A673 (cell line): ENCODE measurements at places on chromosomes 5 and 9. TPM values are rescaled to one million over a fixed set of nuclear protein-coding genes. Genes with fewer than 3 reads are reported as not detected.

DNA sequence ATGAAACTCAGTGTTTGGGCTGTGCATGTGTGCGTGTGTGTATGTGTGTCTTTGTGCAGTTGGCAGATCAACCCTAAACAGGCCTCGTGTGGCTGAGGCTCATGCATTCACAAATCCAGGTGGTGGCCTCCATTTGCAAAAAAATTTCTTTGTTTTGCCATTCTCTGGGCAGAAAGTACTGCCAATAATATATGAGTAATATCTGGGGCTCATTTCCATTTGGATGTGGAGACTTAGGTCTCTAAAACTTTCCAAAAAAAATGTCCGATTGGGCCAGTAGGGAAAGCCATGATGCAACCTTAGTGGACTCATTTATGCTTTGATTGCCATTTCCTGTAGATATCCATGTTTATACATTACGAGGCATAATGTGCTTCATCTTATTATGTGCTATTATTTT, 77.9 kb upstream of the RPS23 start:
- H3K4me1 ChIP-seq, result no peaks in the 10 kb centered on the region
- no peak for DNase-seq
- no peak overlapping the region for H3K27ac ChIP-seq
- H3K4me3 ChIP-seq, result no peak overlapping the region
- H3K27me3 ChIP-seq, result no peaks in the 10 kb centered on the region

DNA sequence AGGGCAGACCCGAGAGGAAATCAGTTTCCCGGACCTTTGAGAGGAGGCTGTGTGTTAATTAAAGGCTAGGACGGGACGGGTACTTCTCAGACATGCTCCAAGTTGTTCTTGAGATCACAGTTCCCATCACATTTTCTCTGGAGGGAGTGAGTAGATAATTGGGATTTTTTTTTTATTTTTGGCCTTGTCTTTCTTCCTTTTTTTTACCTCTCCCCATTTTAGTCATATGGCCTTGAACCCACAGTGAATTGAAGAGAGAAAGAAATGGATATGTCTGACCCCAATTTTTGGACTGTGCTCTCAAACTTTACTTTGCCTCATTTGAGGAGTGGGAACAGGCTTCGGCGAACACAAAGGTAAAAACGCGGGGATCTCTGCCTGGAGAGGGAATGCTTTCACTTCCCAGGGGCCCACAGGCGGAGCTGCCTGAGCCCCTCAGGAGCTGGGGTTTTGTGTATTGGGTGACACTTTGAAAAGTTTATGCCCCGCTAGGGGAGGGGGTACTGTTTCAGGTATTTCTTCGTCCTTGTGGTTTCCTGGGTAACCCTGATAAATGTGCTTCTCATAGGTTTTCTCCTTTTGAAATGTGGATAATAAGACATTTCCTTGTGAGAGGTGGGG, 191.8 kb downstream of the CD180 start:
- no peak for DNase-seq
- peaks cover 3% of the 10 kb centered on the region for H3K4me1 ChIP-seq
- no peak overlapping the region for H3K27ac ChIP-seq

- no peaks in the 10 kb centered on the region for H3K36me3 ChIP-seq
- no peaks in the 10 kb centered on the region for H3K27me3 ChIP-seq
- H3K4me1 ChIP-seq, result no peaks in the 10 kb centered on the region
- DNase-seq, result no peak
These were observed 20.5 kb upstream of the SLC6A19 start for GRCh38 chr5:1180841-1181271.

GRCh38 chr9:3865141-3865772, 339.5 kb upstream of the RFX3 start:
- H3K27me3 ChIP-seq, result no peaks in the 10 kb centered on the region
- H3K4me3 ChIP-seq, result no peak overlapping the region
- H3K27ac ChIP-seq, result no peak overlapping the region
- DNase-seq, result no peak
- H3K4me1 ChIP-seq, result peaks cover 19% of the 10 kb centered on the region
- H3K36me3 ChIP-seq, result no peaks in the 10 kb centered on the region

DNA sequence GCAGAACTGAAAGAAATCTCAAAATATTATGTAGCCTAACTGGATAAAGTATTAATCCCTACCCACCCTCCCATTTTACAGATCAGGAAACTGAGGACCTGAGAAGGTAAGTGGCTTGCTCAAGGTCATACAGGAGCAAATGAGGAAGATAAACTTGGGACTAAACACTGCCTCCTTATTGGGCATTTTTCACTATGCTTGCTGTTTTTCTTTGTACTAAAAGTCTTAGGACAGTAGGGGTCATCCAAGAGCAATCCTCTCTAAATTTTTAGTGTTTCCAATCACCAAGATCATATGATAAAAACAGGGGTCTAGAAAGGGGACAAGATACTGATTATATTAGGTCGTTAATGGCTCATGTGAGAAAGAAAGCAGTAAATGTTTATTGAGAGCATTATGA, 80.8 kb downstream of the RORB start:
- DNase-seq, result peak; percentile 22
- peaks cover 23% of the 10 kb centered on the region for H3K27me3 ChIP-seq
- H3K4me3 ChIP-seq, result no peak overlapping the region
- H3K4me1 ChIP-seq, result no peaks in the 10 kb centered on the region
- H3K27ac ChIP-seq, result no peak overlapping the region
- no peaks in the 10 kb centered on the region for H3K36me3 ChIP-seq

DNA sequence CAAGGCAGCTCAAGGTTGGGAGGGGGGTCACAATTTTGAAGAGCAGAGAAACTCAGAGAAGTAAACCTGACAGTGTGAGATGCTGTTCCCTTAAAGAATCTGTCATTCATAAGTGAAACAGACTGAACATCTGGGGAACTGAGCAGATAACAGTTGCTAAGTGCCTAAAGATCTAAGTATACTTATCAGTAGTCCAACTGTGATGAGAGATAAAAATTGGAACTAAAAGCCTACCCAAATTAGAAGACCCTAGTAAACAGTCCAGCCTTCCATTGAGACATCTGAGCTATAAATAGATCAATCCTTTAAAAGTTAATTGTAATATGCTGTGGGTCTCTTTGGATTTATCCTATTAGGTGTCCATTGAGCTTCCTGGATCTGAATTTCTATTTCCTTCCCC, 692.8 kb upstream of the ZNF608 start:
- H3K36me3 ChIP-seq, result no peaks in the 10 kb centered on the region
- H3K27ac ChIP-seq, result no peak overlapping the region
- H3K27me3 ChIP-seq, result no peaks in the 10 kb centered on the region
- H3K4me3 ChIP-seq, result no peak overlapping the region

GRCh38 chr5:87007737-87008136, 259.9 kb upstream of the RASA1 start:
- H3K27ac ChIP-seq, result no peak overlapping the region
- H3K27me3 ChIP-seq, result no peaks in the 10 kb centered on the region
- DNase-seq, result no peak
- no peaks in the 10 kb centered on the region for H3K36me3 ChIP-seq
- peaks cover 4% of the 10 kb centered on the region for H3K4me1 ChIP-seq

DNA sequence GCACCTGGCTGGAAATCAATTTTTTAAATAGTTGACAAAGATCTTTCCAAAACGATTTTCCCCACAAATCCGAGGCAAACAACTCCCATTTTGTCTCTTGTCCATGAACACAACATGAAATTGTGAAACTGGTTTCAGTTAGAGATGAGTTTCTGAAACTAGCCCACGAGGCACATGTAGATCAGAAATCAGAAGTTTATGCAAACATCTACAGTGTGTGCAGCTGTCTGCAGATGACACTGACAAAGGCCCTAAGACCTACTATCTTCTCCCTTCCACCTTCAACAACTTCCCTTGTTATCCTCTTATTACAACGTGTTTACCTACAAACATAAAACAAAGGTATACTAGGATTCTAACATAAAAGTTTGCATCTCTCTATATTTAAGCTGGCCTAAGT, 183.3 kb downstream of the DIRAS2 start:
- no peaks in the 10 kb centered on the region for H3K27me3 ChIP-seq
- H3K27ac ChIP-seq, result no peak overlapping the region
- no peak for DNase-seq
- H3K4me3 ChIP-seq, result no peak overlapping the region
- no peaks in the 10 kb centered on the region for H3K4me1 ChIP-seq

- H3K4me3 ChIP-seq, result no peak overlapping the region
- H3K4me1 ChIP-seq, result peaks cover 5% of the 10 kb centered on the region
- H3K27ac ChIP-seq, result no peak overlapping the region
- H3K27me3 ChIP-seq, result no peaks in the 10 kb centered on the region
- no peak for DNase-seq
These were observed 9.7 kb downstream of the NFIB start for GRCh38 chr9:14304259-14304658.

- H3K27ac ChIP-seq, result no peak overlapping the region
- no peak for DNase-seq
- no peak overlapping the region for H3K4me3 ChIP-seq
- H3K4me1 ChIP-seq, result no peaks in the 10 kb centered on the region
- H3K36me3 ChIP-seq, result no peaks in the 10 kb centered on the region
These were observed 400.0 kb downstream of the KIAA0825 start for GRCh38 chr5:94218374-94218773.

DNA sequence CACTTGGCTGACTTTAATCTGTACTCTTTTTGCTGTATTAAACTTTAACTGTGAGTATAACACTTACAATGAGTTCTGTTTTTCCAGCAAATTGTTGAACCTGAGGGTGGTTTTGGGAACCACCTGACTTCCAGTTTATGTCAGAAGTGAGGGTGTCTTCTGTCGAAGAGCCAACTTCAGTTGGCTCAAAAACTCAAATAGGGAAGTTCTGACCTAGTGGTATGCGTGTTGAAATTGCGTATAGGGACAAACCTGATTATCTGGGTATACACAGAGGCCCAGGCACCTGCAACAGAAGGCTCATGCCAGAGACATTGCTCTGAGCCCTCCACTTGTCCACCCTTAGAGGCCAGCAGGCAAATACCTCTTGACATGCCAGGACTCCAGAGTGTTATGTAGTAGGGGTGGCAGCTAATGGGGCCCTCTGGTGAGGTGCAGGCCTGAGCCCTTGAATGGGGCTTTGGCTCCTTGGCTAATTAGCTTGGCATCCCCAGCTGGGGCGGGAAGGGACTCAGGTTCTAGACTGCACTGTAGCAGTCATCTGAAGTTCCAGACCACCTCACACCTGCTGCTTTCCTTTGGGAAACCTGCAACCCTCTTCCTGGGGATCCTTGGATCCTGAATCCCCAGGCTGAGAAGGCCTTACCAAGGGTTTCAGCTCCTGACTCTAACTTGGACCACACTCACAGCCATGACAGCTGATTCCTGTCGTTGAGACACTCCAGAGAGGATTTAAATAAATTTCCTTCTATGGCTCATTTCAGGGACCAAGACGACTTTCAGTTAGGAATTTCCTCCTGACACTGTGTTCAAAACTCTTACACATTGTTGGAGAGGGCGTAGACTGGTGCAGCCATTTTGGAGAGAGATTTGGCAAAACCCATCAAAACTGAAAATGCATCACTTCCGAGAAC, 189.6 kb downstream of the HSPA4 start:
- H3K4me1 ChIP-seq, result peaks cover 8% of the 10 kb centered on the region
- H3K27ac ChIP-seq, result no peak overlapping the region
- H3K27me3 ChIP-seq, result no peaks in the 10 kb centered on the region
- H3K36me3 ChIP-seq, result no peaks in the 10 kb centered on the region

GRCh38 chr5:128257076-128257475, 173.5 kb downstream of the SLC12A2 start:
- no peak overlapping the region for H3K4me3 ChIP-seq
- peaks cover 4% of the 10 kb centered on the region for H3K27me3 ChIP-seq
- no peak for DNase-seq
- H3K27ac ChIP-seq, result no peak overlapping the region
- no peaks in the 10 kb centered on the region for H3K36me3 ChIP-seq
- H3K4me1 ChIP-seq, result no peaks in the 10 kb centered on the region

GRCh38 chr9:120696551-120697230, 17.6 kb downstream of the MEGF9 start:
- H3K27me3 ChIP-seq, result no peaks in the 10 kb centered on the region
- H3K4me1 ChIP-seq, result peaks cover 15% of the 10 kb centered on the region
- no peaks in the 10 kb centered on the region for H3K36me3 ChIP-seq
- no peak overlapping the region for H3K27ac ChIP-seq
- DNase-seq, result no peak

- H3K27me3 ChIP-seq, result no peaks in the 10 kb centered on the region
- DNase-seq, result no peak
- no peaks in the 10 kb centered on the region for H3K36me3 ChIP-seq
- peaks cover 36% of the 10 kb centered on the region for H3K4me1 ChIP-seq
- no peak overlapping the region for H3K27ac ChIP-seq
These were observed 95.0 kb downstream of the MACIR start for GRCh38 chr5:103353581-103353980.

DNA sequence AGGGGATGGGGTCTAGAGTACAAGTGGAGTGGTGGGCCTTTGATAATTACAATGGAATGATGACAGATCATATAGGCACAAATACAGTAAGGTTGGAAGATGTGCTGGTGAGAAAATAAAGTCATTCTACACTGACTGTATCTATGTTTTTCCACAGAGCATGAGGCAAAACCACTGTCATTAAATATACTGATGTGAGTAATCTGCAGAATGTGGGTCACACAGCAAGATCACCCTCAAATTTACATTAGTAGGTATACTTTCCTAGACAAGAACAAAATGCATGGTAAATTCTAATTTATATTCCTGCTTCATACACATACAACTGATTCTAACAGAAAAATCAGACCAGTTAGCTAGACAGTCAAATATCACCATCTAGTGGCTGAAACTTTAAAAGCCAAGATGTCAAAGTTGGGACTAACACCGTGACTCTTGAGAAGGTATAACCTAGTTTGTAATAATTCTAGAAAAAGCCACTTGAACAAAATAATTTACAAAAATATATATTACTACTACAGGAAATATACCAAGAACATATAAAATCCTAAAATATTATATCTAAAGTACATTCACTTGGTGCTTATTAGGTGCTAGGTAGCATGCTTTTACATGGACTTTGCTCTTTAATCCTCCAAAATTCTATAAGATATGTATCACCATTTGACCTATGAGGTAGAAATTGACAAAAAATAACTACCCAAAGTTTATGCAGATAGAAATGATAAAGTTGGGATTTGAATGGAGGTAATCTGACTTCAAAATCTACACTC, 19.5 kb downstream of the TTC33 start:
- no peaks in the 10 kb centered on the region for H3K4me1 ChIP-seq
- H3K27me3 ChIP-seq, result no peaks in the 10 kb centered on the region
- no peak overlapping the region for H3K27ac ChIP-seq
- H3K36me3 ChIP-seq, result peaks cover 11% of the 10 kb centered on the region

GRCh38 chr9:127916720-127917581, at the start of gene ST6GALNAC4:
TSS of gene ST6GALNAC4 (minus strand) at chr9:127917041. CDS start at chr9:127916419, 622 bp downstream.
- H3K4me1 ChIP-seq, result peaks cover 20% of the 10 kb centered on the region
- H3K27ac ChIP-seq, result no peak within 1 kb of the TSS
- no peaks in the 10 kb centered on the region for H3K36me3 ChIP-seq
- H3K4me3 ChIP-seq, result peak within 1 kb of the TSS; percentile 74
- no peaks in the 10 kb centered on the region for H3K27me3 ChIP-seq

The C1QTNF3 gene
- 1.6 TPM in 2 replicates for total RNA-seq

The CCDC183 gene
- total RNA-seq, result 0.46 TPM in 1 of 2 replicates, not detected in the other

The CDKN2B-AS1 gene
- not detected in 2 replicates for total RNA-seq

The TMC1 gene
- 0.61 and 0.75 TPM in 2 replicates for total RNA-seq

The GHR gene
- not detected in 2 replicates for total RNA-seq

The HRH2 gene
- total RNA-seq, result 0.09 TPM in 1 of 2 replicates, not detected in the other

The IL17B gene
- not detected in 2 replicates for total RNA-seq

The GBA2 gene
- total RNA-seq, result 67.6 and 70.5 TPM in 2 replicates

The PCDHGB6 gene
- 4.5 and 4.6 TPM in 2 replicates for total RNA-seq

The CAAP1 gene
- total RNA-seq, result 9.1 and 10.0 TPM in 2 replicates
